HFF-Myc (cell line): ENCODE measurements at places on chromosomes 16 and 17.

DNA sequence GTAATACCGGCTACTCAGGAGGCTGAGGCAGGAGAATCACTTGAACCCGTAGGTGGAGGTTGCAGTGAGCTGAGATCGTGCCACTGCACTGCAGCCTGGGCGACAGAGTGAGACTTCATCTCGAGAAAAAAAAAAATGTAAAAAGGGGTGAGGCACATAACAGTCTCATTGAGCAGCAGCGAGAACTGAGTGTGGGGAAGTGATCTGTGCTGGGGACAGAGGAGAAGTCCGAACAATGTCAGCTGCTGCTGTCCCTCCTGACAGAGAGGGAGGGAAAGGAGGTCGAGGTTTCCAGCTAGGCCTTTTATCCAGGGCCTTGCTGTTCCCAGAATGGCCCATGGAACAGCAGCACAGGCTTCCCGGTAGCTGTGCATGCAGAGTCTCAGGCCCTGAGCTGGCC lies 14.0 kb downstream of the C16orf74 start:
- no peak for DNase-seq

DNA sequence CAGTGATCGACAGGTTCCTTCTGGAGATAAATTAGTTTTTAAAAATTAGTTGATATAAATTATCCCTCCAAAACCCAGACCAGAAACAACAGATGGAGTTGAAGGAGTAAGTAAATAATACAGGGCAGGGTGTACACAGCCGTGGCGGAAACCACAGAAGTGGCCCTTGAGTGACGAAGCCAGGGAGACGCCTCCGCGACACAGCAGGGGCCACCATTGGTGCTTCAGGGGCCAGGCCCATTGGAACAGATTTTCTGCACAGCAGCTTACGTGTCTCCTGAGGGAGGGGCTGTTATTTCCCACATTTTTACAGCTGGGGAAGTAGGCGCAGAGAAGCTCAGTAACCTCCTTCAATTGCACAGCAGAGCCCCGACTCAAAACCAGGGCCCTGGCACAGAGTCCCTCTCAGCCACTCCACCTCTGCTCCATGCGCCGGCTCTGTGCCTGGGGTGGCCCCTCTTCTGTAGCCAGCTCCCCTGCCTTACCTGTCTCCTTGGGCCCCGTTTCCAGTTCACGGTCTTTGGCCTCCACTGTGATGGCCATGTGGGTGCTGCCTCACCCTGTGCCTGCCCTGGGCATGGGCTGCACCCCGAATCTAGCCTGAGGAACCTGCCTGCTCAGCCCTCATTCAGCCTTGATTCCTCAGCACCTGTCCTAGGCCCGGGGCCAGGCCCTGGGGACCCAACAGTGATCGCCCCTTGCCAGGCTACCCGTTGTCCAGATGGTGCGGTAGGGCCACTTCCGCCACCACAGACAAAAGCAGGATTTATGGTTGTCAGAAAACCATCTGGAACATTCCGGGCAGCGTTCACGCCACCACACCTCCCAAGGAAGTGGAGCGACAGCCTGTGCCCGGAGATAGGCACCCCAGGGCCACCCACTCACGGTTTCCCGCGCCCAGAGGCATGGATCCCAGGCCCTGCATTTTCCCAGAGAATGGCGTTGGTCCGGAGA lies 128.5 kb upstream of the GSE1 start:
- no peak for DNase-seq

- DNase-seq: no peak
Measured at GRCh38 chr17:77617516-77617915, 341.0 kb upstream of the TNRC6C start.

DNA sequence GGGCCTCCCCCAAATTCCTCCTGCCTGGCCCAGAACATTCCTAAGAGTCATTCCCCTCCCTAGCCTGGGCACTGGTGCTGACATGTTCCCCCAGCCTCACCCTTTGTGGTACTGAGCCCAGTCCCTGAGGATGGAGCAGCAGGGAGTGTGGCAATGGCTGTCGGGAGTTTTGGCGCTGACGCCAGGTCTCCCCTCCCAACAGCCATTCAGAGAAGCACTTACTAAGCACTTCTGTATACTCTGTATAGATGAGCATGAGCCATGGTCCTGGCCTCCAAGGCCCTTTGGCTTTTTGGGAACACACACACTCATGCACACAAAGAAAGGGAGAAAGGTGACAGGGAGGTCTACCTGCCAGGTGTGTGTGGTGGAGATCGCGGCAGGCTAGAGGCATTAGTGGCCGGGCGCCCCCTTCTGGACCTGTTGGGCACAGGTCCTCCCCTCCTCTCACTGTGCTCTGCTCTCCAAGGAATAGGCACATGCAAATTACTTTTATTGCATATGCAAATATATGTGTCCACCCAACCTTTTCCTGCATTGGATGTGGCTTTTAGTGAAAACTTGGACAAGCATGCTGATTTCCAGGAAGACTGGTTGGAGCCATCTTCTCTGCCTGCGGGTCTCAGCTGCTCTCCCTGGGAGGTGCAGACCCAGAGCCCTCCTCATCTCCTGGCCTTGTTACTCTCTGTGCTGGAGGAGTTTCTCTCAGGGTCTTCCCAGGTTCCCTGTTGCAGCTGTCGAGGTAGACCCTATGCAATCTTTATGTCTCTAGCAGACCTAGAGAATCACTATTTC lies 17.4 kb upstream of the C17orf107 start:
- DNase-seq: no peak

DNA sequence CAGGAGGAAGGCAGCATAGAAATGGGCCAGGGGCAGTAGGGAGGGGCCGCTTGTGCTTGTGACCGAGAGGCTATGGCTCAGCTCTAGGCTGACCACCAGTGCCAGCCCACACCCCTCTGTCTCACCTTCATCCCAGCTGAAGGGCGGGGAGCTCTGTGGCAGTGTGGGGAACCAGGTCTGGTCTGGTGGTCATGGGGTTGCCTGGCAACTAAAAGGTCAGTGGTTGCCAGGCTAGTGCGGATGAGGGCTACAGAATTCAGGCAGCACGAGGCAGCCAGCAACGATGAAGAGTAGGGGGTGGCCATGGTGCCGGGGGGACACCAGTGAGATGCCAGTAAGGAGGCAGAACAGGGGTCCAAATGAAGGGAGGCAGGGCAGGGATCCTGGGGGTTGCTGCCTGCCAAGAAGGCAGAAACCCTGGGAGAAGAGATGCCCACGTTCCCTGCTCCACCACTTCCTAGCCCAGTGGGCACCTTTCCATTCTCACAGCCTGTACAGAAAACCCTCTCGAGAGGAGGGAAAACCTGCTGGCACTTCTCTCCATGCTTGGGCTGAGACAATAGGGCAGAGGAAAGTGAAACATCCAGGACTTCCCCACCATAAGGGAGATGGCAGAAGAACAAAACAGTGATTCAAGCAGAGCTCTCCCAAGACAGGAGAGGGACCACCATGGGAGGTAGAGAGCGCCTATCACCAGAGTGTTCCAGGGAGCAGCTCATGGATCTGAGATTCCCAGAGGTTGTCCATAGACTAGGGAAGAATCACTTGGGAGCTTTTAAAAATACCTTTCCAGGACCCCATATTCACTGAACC lies 39.7 kb downstream of the SRCIN1 start:
- DNase-seq: no peak

DNA sequence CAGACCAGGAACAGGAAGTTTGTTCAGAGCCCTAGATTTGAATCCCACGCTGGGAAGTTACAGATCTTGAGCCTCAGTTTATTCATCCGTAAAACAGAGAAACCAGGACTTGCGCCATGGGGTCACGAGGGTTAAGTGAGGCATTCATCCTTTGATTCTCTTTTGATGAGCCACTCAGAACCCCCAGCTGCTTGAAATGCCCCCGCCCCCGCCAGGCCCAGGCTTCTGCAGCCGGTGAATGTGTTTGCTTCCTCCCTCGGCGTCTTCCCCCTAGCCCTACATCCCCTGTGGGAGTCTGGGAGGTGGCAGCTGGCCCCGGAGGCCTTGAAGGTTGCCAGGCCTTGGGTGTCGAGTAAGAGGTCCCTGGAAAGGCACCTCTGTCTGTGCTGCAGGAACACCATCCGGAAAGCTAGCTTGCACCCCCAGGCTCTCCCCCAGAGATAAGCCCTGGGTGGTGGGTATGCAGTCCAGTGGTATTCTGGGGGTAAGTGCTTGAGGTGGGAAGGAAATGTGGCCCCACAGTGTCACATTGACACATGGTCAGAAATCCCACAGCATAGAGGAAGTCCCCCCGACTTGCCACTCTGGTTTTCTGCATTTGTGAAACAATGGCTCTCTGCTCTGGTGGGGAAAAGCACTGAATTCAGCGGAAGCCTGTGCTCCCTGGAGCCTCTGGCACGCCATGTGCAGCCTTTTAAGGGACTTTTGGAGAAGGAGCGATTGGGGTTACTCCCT lies 14.9 kb downstream of the IRF8 start:
- DNase-seq: no peak

- no peak for DNase-seq
Measured at GRCh38 chr16:88870608-88871348, 4.3 kb upstream of the PABPN1L start.

- no peak for DNase-seq
Measured at GRCh38 chr16:54194334-54194743, 92.2 kb downstream of the IRX3 start.

DNA sequence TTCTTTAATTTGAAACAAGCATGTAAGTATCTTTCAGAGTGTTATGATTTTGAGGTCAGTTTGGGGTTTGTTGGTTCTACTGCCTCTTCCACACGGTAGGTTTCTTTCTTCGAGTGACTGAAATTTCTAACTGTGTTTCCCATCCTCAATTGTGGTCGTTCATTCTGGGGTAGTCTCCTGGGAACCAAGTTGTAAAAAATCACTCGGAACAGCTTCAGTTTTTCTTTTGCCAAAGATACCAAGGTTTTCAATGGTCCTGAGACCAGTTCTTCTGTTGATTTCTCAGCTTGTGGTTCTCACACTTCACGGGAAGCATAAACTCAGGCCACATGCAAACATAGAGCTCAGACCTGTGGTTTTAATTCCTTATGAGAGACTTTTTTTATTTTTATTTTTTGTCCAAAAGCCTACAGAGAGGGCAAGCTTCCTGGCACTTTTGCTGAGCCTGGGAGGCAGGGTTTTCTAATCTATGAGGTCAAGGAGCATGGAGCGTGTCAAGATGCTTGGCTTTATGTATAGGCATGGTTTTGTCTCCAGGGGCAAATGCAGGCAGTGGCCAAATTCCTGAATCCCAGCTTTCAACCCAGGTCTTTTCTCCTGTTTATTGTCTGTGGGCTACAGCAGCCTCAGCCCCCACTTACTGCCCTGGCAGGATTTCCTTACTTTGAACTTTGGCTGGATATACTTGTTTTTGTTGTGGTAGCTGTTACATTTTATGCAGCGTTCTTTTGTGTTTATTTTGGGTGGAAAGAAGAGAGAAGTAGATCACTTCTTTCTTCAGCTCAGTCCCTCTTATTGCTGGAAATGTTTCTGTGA lies 32.9 kb downstream of the HS3ST3A1 start:
- no peak for DNase-seq

DNA sequence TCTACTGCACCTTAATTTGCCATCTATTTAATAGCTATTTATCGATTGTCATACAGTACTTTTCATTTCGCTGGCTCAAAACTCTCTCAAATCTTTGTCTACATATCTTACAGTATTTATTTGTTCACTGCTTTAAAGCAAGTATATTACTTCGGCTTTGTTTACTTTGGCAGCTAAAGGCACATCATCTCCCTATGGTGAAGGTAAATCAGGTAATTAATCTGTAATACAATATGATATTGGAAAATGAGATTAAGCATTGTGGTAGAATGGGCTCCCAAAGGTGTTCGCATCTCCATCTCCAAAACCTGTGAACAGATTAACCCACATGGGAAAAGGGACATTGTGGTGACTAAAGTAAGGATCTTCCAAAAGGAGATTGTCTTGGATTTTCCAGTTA lies 6.5 kb downstream of the TMEM170A start:
- no peak for DNase-seq

- no peak for DNase-seq
Measured at GRCh38 chr17:43018008-43018853, 4.0 kb downstream of the VAT1 start.

DNA sequence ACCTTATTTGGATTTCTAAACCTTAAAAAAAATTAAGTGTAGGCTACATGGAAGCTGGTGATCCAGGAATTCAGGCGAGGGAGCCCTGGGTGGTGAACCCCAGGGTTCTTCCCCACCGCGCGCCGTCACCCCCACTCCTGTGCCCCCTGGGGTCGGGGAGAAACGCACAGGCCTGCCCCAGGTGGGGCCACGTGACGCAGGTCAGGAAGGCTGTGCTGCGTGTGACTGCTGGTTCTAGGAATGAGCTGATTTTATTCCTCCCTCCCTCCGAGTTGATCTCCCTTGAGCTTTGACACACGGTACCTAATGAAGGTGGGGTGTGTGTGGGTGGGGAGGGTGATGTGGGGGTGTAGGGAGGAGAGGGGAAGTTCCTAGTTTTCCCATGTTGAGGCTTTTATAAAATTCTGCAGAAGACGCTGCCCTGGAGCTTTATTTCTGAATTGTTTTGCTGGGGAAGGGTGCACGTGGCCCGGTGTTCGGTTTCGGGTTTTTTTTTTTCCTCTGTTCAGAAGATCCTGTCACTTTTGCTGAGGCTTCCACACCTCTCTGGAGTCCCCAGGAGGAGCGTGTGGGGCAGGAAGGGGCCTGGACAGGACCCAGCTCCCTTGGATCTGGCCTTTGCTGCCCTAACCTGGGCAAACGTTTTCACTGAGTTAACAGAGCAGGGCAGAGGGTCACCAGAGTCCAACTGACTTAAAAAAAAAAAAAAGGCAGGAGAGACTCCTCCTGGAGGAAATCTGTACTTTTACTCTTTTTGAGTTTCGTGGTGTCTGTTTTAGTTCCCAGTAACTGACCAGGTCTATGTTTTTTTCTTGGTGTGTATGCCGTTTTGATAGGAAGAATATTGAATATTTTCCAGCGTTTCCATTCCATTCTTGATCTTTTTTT lies 55.8 kb upstream of the GSE1 start:
- DNase-seq: no peak
